ENCODE measurements at places on chromosomes 12 and 14.

- DNase-seq = no peak
Measured at GRCh38 chr14:104362761-104363605, 216.6 kb upstream of the C14orf180 start.

- no peak for DNase-seq
Measured at GRCh38 chr12:91702843-91703425, 442.7 kb downstream of the BTG1 start.

DNA sequence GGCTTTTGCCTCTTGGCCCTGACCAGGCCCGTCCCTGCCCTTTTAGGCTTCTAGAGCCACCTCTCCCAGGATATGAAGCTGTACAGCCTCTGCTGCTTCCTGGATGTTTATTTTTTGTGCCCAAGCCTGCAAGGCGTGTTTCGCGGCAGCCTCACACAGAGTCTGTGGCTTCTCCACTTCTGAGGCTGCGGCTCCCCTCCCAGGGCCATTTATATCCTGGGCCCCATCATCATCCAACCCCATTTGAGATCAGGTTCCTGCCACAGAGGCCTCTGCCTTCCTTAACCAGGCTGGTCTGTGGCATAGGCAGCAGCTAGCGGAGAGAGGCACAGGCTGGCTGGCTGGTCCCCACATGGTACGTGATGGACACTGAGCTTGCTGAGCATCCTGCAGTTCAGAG lies 114.1 kb upstream of the PWP1 start:
- DNase-seq = no peak

- no peak for DNase-seq
Measured at GRCh38 chr12:75666126-75666938, 154.9 kb upstream of the KRR1 start.

GRCh38 chr14:103560691-103561090 lies 1.8 kb downstream of the BAG5 start:
- no peak for DNase-seq

DNA sequence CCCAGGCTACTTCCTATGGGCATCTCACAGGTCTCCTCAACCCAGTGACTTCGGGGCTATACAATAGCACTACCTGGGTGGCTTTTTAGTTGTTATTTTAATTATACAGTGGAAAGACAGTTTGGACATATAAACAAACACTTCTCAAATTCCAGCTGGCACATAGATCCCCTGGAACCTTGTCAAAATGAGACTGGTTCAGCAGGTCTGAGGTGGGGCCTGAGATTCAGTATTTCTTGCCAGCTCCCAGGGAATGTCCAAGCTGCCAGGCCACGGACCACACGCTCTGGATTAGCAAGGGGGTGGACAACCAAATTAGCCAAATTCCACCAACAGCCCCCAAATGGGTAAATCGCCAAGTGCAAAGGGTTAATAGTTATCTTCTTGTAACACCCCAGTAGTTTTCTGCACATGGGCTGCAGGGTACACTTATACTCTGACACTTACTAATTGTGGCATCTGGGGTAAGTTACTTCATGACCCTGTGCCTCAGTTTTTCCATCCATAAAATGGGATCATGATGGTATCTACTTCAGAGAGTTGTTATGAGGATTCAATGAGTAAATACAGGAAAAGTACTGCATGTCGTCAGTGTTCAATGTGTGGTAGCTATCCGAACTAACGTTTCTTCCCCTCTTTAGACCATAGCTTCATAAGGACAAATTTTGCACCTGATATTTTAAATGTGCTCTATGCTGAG lies 789.4 kb upstream of the TBX3 start:
- no peak for DNase-seq

DNA sequence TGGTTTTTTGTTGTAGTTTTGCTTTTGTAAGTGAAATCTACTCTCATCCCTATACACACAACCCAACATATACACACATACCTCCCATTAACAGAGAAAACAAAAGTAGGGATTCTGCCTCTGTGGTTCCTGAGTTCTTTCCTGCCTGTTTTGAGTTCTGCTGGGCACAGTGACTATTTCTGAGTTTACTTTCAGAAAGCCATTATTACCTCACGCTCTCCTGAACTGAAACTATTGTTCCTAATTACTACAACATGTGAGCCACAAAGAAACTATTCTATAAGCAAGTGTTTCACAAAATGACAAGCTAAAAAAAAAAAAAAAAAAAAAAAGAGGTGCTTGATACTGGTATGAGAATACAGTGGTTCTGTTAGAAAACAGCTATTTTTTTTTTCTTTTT lies 110.9 kb downstream of the ALG10B start:
- DNase-seq = no peak

GRCh38 chr12:75317784-75318183 lies 12.3 kb downstream of the CAPS2 start:
- DNase-seq = no peak

DNA sequence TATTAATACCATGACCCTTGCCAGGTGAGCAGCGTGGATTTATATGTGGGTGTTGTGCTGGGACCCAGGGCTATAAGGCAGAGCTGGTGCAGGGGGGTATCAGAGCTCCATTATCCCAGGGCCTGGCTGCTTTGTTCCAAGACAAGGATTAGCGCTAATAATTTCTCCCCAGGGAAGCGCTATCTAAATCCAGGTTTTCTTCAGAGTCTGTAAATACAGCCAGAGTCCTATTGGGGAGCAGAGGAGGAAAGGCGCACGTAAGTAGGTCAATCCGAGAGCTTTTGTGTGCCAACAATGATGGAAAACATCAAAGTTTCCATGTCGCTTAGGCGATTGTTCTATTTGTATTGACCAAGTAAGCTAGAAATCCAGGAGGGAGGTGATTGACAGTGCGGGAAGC lies 1009.7 kb downstream of the VRK1 start:
- DNase-seq = no peak

GRCh38 chr12:123991372-123991951 lies 18.4 kb downstream of the ZNF664 start:
- DNase-seq = no peak

DNA sequence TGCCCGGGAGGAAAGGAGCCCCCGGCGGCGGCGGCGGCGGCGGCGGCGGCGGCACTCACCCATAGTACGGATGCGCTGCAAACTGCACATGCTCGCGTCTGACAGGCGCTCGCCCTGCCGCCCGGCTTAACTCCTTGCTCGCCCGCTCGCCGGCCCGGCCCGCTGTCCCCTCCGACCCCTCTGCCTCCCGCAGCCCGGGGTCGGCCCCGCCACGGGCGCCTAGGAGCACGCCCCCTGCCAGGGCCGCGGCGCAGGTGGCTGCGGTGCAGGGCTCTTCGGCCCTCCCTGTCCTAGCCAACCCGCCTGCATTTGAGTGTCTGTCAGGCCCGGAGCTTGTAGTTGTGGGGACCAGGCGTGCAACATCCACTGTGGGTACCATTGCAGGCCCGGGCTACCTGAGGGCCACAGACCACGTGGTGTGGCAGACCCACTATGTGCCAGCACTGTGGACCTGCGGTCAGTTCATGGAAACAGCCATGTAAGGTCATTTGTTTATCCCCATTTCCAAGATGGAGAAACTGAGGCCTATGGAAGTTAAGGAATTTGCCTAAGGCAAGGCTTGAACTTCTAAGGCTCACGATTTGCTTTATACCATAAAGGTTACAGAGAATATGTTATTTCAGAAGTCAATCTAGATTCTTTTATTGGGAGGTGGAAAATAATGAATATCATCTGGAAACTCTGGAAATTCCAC lies 17.6 kb upstream of the PLEKHH1 start:
- peak; percentile 43 for DNase-seq

DNA sequence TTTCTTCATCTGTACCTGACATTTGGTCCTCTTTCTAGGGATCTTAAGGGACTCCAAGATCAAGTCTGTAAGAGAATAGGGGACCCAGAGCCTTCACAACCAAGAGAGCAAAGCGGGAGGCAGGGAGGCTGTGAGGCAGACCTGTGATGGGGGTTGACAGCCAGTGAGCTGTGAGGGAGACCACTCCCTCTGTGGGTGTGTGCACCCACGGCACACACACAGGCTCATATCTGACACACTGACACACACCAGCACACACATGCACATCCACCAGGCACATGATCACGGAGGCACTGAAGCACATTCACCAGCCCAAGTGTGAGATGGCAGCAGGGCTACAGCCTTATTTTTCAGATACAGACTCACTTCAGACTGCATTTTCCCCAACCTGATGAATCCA lies 55.2 kb downstream of the SPTB start:
- no peak for DNase-seq

DNA sequence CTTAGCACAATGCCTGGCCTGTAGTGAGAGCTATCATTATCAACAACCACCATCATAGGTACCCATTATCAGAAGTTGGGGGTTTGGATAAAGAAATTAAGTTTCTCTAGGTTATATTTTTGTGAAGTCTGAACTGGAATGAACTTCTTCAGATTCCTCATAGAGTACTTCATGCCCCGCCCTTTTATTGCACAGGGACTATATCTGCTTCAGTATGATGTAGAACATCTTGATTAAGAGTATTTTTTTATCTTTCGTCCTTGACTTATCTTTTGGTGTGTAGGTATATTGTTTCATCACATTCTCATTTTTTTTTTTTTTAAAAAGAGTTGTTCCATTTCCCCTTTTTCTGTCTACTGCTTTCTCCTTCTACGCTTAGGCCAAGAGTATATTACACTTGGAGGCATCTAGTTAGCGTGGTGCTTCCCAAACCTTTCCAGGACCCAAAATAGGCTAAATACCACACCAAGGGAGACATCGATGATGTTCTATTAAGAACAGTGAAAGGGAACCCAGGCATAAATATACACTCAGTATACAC lies 467.5 kb downstream of the ZFP36L1 start:
- DNase-seq = no peak

DNA sequence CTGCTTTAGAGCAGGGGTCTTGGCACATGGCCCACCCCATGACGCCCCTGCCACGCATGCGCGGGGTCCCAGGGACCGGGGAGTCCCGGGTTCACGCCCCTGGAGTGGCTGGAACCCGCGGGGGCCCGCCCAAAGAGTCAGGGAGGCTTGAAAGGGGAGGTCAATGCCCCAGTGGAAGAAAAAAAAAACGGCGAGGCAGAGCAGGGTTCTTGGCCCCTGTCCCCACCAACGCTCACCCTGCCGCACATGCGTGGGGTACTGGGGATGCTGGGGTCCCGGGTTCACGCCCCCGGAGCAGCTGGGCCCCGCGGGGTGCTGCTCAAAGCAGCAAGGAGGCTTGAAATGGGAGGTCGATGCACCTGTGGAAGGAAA lies 319.1 kb downstream of the ALG10 start:
- no peak for DNase-seq

DNA sequence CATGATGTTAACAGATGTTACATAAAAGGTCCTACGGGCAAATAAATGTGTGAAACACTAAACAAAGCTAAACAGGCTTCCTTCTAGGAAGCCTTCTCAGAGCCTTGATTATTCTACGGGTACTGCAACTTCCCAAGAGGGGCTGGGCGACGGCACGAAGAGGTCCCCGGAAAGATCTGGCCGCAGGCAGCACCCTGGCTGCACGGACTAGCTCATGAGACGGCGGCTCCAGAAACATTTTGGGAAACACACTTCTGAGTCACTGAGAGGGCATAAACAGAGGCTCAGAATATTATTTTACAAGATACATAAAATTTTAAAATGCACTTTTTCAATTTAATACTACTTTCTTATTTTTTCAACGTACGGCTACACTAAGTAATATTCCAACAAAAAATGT lies 19.4 kb downstream of the STX2 start:
- no peak for DNase-seq

DNA sequence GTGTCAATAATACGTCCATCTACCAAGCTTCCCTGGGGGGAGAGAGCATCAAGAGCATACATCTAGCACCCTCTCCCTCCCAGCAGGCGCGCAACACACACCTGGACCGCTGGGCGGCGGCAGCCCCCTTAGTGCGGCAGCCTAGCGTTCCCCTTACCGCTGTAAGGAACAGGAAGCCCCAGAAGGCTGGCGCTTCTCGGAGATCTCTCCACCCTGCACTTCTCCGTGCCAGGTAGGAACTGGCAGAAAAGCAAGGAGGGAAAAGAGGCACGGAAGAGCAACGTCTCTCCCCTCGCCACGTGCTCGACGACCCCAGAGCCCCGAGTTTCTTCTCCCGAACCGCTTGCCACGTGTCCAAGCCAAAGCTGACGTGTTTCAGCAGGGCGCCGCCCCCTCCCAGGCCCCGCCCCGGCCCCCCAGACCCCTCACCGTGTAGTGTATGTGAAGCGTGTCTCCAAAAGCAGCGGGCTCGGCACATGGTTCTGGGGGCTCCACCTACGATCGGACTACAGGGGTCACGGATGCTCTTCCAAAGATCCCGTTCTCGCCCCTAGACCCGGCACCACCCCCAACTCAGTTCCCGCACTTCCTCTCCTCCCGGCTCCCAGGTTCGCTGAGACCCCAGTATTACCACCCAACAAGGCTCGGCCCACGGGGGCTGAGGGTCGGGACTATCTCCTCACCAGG lies 532 bp downstream of the FKBP11 start:
- peak; percentile 42 for DNase-seq

- no peak for DNase-seq
Measured at GRCh38 chr12:48668996-48669395, 13.0 kb downstream of the KANSL2 start.

DNA sequence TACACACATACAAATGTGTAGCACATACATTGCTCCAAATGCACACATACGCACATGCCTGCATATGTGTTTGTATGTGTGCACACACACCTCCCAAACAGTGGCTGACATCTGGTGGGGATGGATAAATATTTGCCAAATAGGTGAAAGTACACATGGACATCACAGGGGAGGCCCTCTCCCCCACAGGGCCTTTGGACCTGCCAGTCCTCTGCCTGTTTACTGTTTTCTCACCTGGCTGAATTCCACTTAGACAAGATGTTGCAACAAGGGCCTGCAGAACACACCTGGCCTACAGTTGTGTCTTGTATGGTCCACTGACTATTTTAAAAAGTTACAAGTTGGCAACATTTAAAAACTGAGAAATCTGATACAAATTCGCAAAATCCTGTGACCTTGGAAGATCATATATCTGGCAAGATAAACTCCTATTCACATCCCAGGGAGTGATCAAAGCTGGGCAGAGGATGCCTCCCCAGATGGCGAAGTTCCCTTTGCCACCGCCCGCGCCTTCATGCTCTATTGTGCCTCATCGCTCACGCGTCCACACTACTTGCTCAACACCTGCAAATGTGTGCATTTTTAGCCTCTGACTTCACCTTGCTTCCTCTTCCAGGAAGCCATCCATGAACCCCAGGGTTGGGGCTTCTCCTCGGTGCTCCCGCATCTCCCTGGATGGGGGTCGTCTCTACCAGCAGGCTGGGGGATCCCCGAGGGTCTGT lies 118.4 kb upstream of the FZD10 start:
- DNase-seq = no peak

- no peak for DNase-seq
Measured at GRCh38 chr12:103016381-103016780, 58.9 kb downstream of the ASCL1 start.

- DNase-seq = no peak
Measured at GRCh38 chr12:13896063-13896626, 85.3 kb downstream of the GRIN2B start.

GRCh38 chr12:31337952-31338351 lies 12.0 kb upstream of the SINHCAF start:
- no peak for DNase-seq

DNA sequence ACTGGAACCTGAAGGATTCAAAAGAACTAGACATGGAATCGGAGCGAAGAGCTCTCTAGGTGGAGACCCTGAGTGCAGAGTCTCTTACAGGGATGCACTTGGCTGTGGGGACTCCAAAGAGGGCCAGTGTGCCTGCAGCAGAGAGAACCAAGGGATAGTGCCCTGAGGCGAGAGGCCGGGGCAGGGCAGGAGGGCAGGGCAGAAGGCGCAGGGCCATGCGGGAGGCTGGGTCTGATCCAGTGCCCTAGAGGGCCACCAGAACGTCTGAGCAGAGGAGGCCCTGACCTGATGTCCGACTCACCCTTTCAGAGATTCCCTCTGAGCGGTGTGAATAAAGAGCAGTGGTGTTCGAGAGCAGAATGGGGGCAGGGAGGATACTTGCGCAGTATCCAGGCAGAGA lies 205.4 kb upstream of the FKBP4 start:
- no peak for DNase-seq

GRCh38 chr14:64656986-64657385 lies 47.2 kb upstream of the PLEKHG3 start:
- DNase-seq = no peak
